ENCODE measurements at places on chromosomes 1 and 21.

DNA sequence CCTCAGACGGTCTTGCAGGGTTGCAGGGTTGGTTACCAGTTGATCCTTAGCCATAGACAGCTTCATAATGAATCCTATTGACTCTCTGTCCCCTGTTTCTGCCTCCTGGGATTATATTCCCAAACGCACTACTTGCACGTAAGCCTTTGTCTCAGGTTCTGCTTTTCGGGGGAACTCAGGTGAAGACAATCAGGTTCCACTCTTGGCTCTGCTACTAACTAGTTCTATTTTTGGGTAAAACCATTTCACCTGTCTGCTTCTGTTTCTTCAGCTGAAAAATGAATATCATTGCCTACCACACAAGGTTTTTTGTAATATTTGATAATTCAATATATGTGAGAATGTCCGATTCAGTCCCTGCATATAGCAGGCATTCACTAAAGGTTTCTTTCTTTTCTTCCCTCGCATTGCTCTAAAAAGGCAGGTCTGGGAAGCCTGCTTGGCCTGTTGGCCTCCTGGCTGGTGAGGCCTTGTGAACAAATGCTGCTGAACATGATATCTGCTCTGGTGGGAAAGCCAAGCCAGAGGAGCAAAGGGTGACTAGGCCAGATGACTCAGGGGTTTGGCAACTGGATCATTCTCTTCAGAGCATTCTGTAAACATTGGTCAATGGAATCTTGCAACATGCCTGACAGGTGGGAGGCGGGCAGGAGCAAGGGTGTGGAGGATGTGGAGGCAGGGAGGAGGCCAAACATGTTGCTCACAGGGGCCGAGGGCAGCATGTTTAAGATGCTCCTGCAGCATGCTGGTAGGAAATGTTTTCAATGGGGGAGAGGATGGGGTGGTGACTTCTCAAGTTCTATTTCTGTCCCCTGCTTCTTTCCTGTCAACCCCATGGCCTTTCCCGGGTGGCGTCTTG, 23.8 kb downstream of the IER5 start:
- DNase-seq: peak; percentile 100

DNA sequence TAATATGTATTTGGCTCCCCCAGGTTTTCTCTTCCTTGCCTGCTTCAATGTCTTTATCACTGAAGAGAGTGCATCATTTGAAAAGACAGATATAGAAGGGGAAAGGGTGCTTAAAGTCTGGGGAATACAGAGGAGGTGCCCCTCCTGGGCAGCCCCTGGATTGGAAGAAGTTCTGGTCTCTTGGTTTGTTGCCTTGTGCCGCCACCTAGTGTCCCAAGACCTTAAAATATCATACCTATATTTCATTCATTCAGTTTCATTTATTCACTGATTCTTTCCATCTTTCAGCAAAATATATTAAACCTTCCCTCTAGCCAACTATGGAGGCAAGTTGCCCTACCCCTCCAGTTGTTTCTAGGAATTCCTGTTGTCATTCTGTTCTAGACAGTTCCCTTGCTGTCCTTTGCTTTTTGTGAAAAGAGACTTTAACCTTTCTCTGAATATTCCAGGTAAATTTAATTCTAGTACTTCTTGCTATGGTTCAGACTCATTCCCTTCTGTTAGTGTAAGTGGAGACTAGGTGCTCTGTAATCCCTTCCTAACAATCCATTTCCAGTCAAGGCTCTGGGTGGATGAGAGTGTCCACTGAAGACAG, 56.1 kb downstream of the MEF2D start:
- peak; percentile 62 for DNase-seq

GRCh38 chr1:170277985-170278384, 132.2 kb downstream of the NTMT2 start:
- DNase-seq: no peak

GRCh38 chr1:54768093-54768492, 3.8 kb upstream of the PARS2 start:
- peak; percentile 23 for DNase-seq

GRCh38 chr1:99723251-99723650, 43.2 kb downstream of the FRRS1 start:
- DNase-seq: no peak

- peak; percentile 36 for DNase-seq
Observed at GRCh38 chr1:3625151-3625907, 514 bp downstream of the TPRG1L start.

GRCh38 chr1:166032572-166033371, 134.0 kb downstream of the FAM78B start:
- no peak for DNase-seq

DNA sequence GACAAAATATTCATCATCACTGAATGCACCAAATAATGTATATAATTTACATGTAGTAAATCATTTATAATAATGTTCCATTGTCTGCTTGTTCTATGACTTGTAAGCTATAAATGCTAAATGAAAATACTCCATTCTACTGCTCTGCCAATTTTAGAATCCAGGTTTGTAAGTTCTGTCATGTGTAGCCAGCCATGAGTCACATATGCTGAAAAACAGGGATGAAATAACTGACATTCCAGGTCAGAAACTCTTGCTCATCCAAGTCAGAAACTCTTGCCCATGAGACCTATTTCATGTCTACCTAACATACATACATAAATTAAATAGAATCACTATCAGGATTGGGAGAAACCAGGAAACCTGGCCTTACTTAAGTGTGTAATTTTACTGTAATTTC, 95.6 kb downstream of the ASH1L start:
- peak; percentile 92 for DNase-seq

- no peak for DNase-seq
Observed at GRCh38 chr1:7406641-7407543, 364.2 kb upstream of the VAMP3 start.

DNA sequence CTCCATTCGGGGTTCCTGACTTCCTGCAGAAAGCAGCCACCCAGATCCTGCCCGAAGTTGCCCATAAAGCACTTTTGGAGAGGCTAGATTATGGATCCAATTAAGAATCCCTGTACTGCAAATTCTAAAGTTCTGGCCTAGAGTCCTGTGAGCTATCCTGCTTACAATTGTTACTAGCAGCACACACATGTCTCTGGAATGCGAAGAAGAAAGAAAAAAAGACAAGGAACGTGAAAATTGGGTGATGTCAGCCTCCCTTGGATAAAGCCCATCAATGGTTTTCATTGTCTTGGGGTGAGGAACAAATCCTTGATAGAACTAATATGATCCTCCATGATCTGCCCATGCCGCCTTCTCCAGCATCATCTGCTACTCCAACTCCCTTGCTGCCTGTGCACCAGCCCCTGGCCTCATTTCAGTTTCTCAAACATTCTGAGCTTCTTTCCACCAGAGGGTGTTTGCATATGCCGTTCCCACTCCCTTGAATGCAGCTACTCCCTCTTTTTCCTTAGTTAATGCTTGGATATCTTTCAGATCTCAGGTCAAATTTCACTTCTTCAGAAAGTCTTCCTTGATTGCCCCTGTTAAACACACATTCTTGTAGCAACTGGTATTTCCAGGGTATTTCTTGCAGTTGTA, 94.0 kb downstream of the ST6GALNAC5 start:
- peak; percentile 67 for DNase-seq

DNA sequence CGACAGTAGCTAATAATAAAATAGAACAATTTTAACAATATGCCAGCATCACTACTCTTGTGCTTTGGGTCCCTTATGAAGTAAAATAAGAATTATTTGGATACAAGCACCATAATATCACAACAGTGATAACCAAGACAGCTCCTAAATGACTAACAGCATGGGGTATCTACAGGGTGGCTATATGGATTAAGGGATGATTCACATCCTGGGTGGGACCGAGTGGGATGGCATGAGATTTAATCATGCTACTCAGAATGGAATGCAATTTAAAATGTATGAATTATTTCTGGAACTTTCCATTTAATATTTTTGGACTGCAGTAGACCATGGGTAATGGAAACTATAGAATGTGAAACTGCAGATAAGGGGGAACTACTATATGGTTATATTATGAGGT, 28.1 kb upstream of the B3GALNT2 start:
- peak; percentile 89 for DNase-seq

DNA sequence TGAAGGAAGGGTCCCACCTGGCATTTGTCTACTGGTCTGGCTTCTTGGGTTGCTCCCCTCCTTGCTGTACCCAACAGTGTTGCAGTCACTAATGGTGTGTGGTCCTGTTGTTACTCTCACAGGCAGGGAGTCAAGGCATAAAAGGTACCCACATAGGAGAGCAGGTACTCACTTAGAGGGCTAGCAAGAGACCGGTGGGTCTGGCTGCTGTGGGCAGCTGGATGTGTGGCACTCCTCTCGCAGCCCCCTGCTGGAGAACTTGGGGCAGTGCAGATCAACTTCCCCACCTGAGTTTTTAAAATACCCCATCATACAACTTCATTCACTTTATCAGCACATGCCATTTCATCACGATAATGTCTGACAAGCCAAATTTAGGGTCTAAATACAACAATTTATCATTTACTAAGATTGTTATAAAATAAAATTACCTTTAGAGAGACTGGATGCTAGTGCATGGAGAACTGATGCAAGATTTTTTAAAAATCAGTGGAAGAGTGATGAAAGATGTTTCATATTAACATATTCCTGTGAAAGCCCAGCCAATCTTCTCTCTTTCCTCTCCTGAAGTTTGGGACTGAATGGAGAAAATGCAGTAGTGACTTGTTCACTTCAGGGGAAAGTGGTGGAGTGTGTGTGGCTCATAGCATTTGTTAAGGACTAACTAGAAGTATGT, 42.8 kb downstream of the ACP6 start:
- peak; percentile 62 for DNase-seq

DNA sequence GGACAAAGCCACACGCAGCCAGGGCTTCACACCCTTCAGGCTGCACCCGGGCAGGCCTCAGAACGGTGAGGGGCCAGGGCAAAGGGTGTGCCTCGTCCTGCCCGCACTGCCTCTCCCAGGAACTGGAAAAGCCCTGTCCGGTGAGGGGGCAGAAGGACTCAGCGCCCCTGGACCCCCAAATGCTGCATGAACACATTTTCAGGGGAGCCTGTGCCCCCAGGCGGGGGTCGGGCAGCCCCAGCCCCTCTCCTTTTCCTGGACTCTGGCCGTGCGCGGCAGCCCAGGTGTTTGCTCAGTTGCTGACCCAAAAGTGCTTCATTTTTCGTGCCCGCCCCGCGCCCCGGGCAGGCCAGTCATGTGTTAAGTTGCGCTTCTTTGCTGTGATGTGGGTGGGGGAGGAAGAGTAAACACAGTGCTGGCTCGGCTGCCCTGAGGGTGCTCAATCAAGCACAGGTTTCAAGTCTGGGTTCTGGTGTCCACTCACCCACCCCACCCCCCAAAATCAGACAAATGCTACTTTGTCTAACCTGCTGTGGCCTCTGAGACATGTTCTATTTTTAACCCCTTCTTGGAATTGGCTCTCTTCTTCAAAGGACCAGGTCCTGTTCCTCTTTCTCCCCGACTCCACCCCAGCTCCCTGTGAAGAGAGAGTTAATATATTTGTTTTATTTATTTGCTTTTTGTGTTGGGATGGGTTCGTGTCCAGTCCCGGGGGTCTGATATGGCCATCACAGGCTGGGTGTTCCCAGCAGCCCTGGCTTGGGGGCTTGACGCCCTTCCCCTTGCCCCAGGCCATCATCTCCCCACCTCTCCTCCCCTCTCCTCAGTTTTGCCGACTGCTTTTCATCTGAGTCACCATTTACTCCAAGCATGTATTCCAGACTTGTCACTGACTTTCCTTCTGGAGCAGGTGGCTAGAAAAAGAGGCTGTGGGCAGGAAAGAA, 8.1 kb downstream of the PSRC1 start:
- DNase-seq: peak; percentile 79

DNA sequence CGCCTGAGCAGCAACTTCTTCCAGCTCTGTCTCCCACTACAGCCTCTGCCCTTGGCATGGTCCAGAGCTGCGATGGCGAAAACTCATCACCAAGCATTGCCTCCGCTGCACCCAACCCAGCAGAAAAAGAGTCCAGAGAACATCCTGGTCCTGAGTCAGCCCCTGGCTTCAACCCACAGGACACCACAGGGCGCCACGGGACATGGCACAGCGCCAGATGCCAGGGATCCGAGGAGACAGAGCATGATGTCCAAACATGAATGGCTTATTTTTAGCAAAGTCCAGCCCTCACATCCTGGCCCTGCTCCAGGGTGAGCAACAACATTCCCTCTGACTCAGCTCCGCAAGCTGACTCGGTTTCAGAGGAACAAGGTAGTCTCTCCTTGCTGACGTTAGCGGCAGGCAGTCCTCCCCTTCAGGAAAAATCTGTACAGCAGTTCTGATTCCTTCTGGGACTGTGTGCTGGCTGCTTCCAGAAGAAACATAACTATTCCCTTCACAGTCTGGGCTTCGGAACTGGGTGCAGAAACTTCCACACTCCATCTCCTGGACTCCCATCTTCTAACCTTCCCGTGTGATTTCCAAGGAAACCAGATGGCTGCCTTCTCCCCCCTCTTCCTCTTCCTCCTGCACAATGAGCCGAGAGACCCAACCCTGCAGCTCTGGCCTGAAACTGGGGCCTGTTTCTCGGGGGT, 131.3 kb downstream of the TOMM20 start:
- peak; percentile 99 for DNase-seq

DNA sequence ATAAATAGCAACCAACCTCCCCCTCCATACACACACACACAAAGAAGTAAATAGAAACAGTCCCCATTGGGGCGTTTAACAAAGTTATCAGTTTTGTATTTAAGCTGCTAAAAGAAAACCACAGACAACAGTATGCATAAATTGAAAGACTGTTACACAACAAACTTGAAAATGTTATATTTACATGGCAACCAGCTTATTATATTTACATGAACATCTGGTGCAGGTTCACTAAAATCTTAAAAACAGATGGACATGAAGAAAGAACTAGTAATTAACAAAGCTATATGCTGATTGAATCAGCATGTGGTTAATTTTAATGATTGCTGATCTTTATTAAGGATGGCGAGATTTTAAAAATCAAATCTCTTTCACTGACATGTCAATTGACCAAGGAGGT, 384.7 kb downstream of the LRRIQ3 start:
- DNase-seq: no peak

GRCh38 chr1:241899210-241899609, 51.2 kb downstream of the EXO1 start:
- no peak for DNase-seq

GRCh38 chr21:43827015-43827611, 37.7 kb downstream of the RRP1 start:
- DNase-seq: peak; percentile 85

GRCh38 chr21:27365394-27365793, 398.5 kb upstream of the ADAMTS5 start:
- peak; percentile 59 for DNase-seq

- DNase-seq: no peak
Observed at GRCh38 chr1:67983867-67984266, 66.6 kb downstream of the DIRAS3 start.

DNA sequence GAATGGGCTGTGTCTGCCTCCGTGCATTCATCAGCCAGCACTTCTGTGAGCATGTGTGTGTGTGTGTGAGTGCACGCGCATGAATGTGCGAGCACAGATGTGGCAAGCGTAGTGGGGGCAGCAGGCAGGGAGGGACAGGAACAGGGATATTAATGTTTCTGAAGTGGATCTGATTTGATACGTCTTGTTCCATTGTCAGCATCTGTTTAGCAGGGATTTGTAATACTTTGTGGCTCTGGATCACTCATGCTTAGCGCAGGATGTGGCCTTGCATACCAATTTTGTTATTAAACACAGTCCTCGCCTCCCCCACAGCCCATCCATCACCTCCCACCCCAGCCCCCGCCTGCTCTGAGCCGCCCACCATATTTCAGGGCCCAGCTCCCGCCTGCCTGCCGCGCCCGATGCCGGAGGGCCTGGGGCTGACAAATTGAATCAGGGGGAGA, 52.4 kb downstream of the TMEM53 start:
- DNase-seq: peak; percentile 77

- DNase-seq: peak; percentile 27
Observed at GRCh38 chr1:62355095-62355494, 35.9 kb upstream of the KANK4 start.
